AG10803 (cell line): ENCODE measurements at places on chromosomes 3 and 15.

GRCh38 chr15:40340038-40340739, 550 bp downstream of the CCDC9B start:
- DNase-seq: peak; percentile 92

GRCh38 chr3:132448216-132448961, 31.1 kb downstream of the DNAJC13 start:
- peak; percentile 47 for DNase-seq

DNA sequence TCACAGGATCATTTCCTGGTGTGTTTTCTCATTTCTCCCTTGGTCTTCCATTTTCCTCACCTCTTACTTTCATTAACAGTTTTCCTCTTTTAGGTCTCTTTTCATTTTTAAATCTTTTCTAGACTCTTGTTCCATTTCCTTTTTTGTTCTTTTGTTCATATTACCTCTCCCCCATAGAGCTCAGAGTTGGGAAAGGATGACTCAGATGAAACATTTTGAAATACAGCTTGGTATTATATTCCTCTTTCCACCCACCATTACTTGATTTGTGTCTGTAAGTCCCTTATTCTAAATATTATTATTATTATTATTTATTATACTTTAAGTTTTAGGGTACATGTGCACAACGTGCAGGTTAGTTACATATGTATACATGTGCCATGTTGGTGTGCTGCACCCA, 153.1 kb downstream of the VGLL3 start:
- no peak for DNase-seq

DNA sequence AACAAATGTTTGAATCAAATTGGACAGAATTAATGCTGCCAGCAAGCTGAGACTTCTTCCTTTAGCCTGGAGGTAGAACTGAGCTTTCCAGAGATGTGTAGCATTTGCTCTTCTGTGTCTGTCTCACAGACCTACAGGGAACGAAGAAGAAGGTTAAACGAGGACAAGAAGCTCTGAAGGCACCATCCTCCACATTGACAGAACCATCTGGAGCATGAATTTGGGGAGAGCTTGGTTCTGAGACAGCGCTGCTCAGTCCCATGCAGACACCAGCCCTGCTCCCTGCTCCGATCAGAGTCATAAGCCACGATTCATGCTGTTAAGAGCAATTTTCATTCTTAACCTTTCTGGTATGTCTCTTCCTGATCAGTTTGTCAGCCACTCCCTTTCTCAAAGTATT, 7.7 kb upstream of the KY start:
- no peak for DNase-seq

GRCh38 chr3:8444883-8445282, 56.7 kb upstream of the LMCD1 start:
- DNase-seq: no peak
